Activated CD4-positive, alpha-beta T cell treated with anti-CD3 and anti-CD28 coated beads, Interleukin-2, amount 10 ng/mL, durations not matched to agents 7 days and 5 days (primary cell): ENCODE measurements at places on chromosomes 11 and 22.

DNA sequence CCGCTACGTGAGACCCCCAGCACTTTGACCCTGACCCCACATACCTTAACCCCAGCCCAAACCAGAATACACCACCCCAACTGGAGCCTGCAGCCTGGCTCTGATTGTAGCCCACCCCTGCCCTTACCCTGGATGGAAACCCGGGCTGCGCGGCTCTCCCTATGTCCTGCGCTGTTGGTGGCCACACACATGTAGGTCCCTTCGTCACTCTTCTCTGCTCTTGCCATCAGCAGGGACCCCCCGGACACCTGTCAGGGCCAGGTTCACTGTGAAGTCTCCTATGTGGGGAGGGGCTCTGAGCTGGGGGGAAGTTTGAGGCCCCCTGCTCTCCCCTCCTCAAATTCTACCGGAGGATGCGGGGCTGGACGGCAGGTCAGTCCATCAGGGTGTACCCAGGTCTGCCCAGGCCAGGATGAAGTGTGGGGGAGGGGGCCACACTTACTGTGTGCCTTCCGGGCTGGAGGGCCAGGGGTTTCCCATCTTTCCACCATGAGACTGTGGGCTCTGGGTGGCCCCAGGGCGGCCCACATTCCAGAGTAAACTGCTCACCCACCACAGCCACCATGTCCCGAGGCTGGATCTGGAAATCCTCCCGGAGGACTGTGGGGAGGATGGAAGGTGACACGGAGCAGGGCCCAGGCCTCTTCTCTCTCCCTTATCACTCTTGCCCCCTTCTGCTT lies 1.5 kb downstream of the ROBO4 start:
- no peak for DNase-seq

- DNase-seq: no peak
Observed at GRCh38 chr11:12653729-12654128, 20.5 kb upstream of the TEAD1 start.

GRCh38 chr11:113626736-113627135 lies 79.4 kb downstream of the TMPRSS5 start:
- DNase-seq: no peak

GRCh38 chr11:119738059-119738439 lies 9.0 kb upstream of the NECTIN1 start:
- DNase-seq: no peak
